ENCODE measurements at places on chromosomes 16 and 17.

DNA sequence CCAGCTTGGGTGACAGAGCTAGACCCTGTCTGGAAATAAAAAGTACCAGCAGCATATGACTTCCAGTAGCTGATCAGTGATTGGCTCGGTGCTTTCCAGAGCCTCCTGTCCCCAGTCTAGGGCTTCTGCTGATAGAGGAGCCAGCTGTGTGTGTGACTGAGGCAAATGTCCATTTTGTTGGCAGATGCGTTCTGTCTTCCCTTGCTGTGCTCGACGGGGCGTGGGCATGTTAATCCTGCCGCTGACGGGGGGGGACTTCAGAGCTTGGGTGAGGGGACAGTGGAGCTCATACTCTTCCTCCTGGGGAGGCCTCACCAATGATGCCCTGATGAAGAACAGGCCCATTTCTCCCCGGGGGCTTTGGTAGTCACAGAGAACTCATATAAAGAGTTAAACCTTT is 14.6 kb downstream of the KCTD2 start:
- no peak for DNase-seq

DNA sequence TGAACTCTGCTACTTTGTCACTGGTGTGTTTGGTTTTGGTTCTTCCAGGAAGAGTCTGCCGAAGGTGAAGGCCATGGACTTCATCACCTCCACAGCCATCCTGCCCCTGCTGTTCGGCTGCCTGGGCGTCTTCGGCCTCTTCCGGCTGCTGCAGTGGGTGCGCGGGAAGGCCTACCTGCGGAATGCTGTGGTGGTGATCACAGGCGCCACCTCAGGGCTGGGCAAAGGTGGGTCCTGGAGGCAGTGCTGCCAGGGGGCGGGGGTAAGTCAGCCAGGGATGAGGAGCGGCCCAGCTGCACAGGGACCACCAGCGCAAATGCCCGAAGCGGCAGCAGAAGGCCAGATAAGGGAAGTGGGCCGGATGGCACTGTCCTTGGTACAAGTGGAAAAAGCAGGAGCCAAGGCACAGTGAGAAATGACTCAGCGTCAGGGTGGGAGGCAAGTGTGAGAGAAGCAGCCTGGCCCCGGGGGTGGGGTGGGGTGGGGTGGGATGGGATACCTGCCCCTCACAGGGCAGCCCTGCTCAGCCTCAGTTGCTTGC is 41.9 kb downstream of the TMEM11 start:
- DNase-seq = no peak

- no peak for DNase-seq
Observed at GRCh38 chr17:70408768-70409167, 239.4 kb downstream of the KCNJ2 start.

DNA sequence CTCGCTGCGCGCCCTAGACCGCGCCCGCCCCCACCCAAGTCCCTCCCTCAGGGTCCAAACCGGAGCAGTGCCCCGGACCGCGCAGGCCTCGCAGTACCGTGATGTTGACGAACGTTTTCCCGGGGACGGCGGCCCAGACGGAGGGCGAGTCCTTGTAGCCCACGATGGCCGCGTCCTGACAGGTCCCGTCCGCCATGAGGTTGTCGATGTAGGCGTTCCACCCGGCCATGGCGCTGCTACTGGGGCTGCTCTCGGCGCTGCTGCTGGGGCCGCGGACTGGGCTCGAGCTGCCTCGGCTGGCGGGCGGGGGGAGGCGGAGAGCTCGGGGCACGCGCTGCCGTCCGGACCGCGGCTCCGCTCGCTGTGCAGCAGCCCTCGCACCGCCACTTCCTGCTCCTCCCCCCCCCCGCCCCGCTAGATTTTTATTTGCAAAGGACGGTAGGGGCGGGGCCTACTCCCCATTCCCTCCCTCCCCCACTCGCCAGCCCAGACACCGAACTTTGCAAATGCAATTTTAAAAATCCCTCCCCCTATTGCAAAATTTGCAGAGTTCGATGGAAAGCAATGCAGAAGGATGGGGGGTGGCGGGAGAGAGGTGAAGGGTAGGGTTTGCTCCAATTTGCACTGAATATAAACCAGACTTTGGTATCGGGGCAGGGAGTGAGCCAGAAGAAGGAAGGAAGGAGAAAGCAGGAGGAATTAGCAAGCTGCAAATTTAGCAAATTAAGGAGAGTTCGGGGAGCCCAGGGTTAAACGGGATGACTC is at the start of gene PFN1:
Gene PFN1 (minus strand): TSS at position 365 of the 765 bp plus-strand sequence. CDS start 136 bp downstream, at position 229.
- peak; percentile 78 for DNase-seq

GRCh38 chr17:19883537-19884215 is 15.9 kb upstream of the ULK2 start:
- no peak for DNase-seq

GRCh38 chr16:79325226-79325945 is 275.2 kb downstream of the MAF start:
- no peak for DNase-seq

DNA sequence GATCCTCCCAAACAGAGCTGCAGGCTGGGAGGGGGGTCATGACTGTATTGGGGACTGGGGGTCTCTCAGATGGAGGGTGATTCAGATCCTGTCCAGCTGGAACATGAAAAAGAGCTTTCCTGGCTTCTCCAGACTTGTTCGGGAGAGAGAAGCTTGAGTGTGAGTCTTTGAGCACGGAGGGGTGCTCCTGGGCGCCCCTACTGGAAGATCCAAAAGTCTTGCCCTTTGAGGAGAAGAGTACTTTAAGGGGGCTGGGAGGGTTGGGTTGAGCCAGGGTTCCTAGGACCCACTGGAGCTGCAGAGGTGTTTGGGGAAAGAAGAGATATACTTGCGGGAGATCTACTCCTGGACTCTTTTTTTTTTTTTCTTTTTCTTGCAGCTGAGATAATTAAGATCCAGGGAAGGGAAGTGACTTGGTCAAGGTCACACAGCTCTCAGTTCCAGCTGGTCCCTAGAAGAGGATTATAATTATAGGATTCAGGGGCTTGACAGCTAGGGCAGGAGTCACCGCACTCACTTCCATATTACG is 8.4 kb downstream of the RARA start:
- DNase-seq = no peak

DNA sequence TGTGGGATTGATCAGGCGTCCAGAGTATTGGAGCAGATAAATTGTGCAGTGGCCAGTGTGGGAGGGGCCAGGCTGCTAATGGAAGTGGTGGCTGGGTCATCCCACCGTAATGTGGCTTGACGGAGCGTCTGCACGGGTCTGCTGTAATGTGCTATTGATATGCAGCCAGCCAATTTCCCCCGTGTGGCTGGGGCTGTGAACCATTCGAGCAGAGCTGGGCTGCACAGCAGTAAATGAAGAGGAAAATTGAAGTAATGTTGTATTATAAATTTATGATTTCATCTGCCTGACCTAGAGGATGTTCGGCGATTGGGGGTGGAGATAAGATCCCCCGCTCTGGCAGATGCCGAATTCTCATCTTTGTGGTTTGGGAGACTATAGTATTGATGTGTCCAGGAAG is 121.5 kb downstream of the CCDC182 start:
- no peak for DNase-seq

DNA sequence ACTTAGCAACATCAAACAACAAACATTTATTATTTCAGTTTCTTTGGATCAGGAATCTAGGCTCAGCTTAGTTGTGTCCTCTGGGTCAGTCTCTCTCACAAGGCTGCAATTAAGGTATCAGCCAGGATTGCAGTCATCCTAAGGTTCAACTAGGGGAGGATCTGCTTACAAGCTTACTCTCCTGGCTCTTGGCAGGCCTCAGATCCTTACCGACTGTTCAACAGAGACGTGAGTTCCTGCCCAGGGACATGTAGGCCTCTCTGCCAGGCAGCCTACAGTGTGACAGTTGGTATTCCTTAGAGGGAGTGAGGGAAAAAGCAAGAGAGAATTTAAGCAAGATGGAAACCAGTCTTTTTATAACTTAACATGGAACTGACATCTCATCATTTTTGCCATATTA is 294.0 kb downstream of the ZFHX3 start:
- no peak for DNase-seq

DNA sequence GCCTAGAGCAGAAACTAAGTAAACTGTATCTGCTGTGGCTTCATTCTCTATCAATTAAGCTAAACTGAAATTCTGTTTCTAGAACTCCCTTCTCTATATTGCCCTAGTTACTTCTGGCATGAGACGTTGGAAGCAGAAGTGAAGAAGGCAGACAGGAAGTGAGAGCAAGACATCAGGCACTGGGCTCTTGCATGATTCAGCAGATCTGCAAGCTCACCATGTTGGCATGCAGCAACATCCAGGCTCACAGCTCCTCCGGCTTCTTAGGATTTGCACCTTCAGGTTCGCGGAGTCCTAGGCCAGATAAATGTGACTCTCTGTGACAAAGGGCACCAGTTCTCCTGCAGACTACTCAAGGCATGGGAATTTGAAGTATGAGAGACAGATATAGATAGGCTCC is 148.3 kb downstream of the CDH8 start:
- DNase-seq = no peak

DNA sequence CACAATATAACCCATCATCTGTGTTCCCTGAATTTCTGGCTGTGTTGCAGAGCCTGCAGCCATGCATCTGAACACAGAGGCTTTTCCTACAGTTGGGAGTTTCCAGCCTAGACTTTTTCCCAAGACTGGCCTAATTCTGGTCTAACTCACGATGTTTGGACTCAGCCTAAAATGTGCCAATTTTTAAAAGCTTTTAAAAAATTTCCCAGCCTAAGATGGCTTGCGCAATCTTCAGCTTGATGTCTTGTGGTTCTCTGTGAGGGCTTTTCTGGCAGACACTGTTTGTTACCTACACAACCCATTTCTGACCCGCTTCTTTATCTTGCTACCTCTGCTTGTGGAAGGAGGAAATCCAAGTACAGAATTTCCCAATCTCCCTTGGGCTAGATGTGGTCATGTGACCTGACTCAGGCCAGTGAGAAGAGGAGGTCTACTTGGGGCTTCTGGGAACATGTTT is 72.7 kb upstream of the GAS7 start:
- no peak for DNase-seq

- peak; percentile 90 for DNase-seq
Observed at GRCh38 chr17:45197555-45198334, 23.9 kb upstream of the FMNL1 start.

GRCh38 chr16:60704726-60705125 is 1331.5 kb downstream of the CDH8 start:
- DNase-seq = no peak

- DNase-seq = no peak
Observed at GRCh38 chr17:8766731-8767130, 8.4 kb upstream of the SPDYE4 start.

- no peak for DNase-seq
Observed at GRCh38 chr17:16419074-16419928, 3.9 kb downstream of the TRPV2 start.

- no peak for DNase-seq
Observed at GRCh38 chr16:53761962-53762703, 58.2 kb downstream of the FTO start.

GRCh38 chr16:72985148-72985941 is 62.6 kb downstream of the ZFHX3 start:
- no peak for DNase-seq

GRCh38 chr16:47965439-47965838 is 190.4 kb downstream of the ABCC12 start:
- DNase-seq = no peak

DNA sequence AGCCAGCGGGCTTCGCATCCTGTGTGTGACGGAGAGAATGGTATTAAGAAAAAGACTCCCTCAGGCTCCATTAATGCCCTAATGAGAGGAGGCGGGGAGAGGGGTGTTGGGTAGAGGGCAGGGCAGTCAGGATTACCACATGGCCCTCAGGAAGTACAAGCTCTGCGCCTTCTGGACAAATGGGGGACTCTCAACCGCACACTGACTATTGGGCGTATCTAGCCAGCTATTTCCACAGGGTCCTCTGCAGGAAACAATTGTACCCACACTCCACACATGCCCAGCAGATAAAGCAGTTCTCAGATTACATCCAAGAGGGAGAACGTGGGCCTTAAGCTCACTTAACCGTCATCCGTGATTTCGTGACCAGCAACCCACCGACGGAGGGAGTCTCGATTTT is 14.7 kb downstream of the NXN start:
- DNase-seq = no peak

DNA sequence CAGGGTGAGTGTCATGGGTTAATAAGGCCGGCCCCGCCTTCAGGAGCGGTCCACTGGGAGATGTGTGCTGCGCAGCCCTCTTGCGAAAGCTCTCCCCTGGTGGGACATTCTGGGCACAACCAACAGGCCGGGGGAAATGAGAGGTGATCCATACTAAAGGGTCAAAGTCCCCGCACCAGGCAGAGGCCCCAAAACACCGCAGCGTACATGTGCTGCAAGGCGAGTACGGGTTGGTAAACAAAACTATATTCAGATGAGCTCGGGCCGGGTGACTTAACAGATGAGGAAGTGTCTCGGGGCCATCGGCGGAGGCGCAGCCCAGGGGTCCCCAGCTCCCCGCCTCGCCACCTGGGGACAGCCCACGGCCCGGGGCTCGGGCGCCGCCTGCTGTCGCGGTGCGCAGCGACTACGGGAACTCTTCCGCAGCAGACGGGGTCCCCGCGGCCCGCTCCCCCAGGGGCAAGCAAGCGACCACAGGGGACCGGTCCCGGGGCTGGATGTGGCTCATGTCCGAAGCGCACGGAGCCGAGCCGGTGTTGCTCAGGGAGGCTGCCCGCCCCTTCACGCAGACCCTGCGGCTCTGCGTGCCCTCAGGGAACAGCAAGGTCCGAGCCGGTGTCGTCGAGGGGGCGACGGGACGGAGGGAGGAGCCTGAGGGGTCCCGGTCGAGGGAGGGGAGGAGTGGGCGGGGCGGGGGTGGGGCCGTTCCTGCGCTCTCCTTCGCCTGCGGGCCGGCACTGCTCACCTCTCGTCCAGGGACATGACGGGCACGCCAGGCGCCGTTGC is at the start of gene RAB37:
Gene RAB37 (plus strand): TSS at position 744 of the 786 bp plus-strand sequence. CDS start 17 bp downstream, at position 761.
- no peak for DNase-seq

DNA sequence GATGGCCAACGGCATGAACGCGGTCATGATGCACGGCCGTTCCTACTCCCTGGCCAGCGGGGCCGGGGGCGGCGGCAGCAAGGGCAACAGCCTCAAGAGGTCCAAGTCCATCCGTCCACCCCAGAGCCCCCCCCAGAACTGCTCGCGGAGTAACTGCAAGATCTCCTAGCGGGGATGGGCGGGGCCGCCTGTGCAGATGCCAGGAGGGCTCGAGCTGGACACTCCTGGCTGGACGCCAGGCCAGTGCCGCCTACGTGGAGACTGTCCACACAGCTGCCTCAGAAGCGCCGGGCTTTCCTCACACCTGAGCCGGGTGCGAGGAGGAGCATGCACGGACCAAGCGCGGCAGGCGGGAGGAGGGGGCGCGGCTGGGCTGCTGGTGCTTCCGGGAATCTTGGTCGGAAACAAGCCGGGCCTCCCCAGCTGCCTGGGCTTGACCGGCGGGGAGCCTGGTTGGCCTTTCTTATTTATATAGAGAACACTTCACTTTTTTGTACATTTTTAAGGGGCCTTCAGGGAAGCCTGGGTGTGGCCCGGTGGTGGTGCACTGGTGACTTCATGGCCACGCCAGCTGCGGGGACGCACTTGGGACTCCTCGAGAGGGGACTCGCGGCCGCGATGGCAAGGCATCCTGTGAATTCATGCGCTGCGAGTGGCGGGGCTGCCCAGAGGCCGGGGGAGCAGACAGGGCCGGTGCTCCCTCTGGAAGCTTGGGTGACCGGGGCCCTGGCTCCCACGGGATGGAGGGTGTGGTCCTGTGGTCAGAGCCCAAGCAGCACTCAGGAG is 3.1 kb upstream of the WFIKKN1 start:
- no peak for DNase-seq

- DNase-seq = no peak
Observed at GRCh38 chr17:17661134-17661533, 20.1 kb upstream of the RAI1 start.

- DNase-seq = no peak
Observed at GRCh38 chr16:82454152-82454551, 172.6 kb upstream of the CDH13 start.

- no peak for DNase-seq
Observed at GRCh38 chr17:72421128-72422092, 300.6 kb downstream of the SOX9 start.

- DNase-seq = no peak
Observed at GRCh38 chr16:77509796-77510195, 75.0 kb upstream of the ADAMTS18 start.

Measured in stimulated activated CD4-positive, alpha-beta T cell treated with anti-CD3 and anti-CD28 coated beads, Interleukin-1b, Interleukin-23, amount 100 ng/mL, for 1 hour (primary cell).